Pancreas (tissue), 10 donors: ENCODE measurements at places on chromosomes 5 and 9.

DNA sequence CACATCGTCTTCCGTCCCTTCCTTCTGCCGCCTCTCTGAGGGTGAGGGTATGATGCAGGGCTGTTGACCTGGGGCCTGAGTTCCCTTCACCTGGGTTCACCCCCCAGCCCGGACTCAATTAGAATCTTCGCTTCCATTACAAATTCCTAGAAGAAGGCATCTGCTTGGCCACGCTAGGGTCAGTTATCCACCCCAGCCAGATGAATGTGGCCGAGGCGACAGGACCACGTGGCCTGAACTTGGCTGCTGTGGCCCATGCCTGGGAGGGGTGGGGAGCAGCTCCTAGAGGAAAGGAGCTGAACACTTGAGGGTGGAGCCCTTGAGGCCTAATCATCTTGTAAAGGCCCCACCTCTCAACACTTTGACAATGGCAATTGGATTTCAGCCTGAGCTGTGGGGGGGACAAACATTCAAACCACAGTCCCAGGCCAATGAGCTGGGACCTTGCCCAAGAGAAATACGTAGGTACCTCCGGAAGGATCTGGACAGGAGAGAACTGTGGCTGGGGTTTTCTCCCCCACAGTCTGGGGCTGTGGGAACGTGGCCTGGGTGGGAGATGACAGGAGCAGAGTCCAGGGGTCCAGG, 90.6 kb upstream of the ADAMTS2 start:
- DNase-seq: no peak

- DNase-seq: no peak
These were observed 45.6 kb downstream of the LIX1 start for GRCh38 chr5:97096846-97097245.

- DNase-seq: no peak
These were observed 155.6 kb upstream of the PANK3 start for GRCh38 chr5:168734620-168735300.

- DNase-seq: no peak
These were observed 348.7 kb upstream of the SEMA6A start for GRCh38 chr5:116923344-116923743.

- DNase-seq: no peak
These were observed 196.2 kb downstream of the AOPEP start for GRCh38 chr9:94922691-94923107.

DNA sequence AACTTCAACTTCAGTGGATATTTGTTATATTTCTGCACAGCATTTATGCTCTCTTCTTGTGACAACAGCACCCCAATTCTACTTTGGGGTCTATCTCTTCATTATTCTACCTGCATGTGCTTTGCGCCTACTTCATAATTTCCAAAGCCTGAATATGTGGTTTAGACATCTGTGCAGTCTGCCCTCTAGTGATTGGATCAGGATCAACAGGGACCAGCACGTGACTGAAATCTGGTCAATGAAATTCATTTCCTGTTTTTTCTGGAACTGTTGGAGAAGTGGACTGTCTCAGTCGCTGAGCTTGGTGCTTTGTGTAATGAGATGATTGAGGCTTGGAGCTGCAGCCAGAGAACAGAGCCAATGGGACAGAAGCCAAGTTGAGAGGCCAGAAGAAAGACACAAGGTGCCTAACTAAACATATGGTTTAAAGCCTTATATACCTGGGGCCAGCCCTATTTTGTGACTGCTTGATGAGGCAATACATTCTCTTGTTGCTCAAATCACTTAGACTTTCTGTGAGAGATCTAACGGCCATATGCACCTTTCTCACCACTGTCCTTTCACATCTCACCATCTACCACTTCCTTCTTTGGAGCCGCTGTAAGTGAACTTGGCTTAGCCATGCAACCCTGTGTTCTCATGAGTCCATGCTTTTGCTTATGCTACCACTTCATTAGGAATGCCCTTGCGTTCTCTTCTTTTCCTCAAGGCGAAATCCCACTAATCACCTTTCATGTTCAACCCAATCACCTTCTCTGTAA, 68.8 kb upstream of the PPP2R2B start:
- peak; percentile 23 for DNase-seq

DNA sequence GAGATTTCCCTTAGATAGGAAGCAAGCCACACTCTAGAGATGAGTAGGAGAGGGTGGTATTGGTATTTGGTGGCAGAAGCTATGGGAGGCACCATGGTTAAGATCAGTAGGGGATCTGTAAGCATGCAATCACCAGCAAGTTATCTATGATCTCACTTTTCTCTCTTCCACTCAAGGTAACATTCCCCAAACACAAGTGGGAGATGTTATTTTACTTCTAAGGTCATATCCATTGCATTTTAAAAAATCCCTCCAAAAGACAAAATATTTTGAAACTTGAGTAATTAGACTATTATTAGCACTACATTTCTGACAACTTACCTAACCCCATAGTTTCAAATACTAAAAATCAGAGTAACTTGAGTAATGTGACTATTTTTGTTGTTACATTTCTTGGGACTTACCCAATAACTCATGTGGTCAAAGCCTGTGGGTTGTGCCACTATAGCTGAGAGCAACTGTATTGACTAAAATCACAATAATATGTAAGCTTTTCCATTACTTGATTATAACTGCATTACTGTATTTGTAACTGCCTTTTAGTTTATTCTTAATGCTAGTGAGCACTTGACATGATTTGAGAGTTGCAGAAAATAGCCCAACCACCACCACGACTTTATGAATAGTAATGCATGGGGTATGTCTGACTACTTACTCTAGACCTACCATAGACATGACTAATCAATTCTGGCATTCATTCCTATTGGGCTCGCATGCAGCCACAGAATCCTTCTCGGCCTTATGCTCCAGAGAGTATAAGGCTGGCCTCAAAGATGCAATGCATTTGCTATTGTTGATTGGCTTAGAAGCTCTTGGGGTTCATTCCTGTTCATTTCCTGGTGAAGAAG, 264.7 kb downstream of the TRIM32 start:
- DNase-seq: no peak
